ENCODE measurements at places on chromosomes 16 and 17.

DNA sequence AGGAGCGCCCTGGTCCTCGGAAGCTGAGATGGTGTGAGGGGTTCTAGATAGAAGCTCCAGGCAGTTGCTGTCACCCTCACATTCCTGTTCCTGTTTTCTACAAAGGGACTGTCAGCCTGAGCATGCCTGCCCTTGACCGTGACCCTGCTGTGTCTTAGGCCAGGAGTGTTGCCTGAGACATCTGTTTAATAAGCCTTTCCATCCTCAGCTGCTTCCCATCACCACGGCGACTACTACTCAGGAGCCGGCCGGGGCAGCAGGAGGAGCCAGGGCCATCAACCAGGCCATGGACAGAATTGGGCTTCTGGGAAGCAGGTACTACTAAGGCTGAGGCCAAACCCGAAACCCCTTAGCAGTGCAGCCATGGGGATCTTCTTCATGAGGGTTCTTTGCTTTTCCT, 151.4 kb downstream of the KATNIP start:
- DNase-seq = no peak

GRCh38 chr16:27320261-27321012, 6.7 kb downstream of the IL4R start:
- no peak for DNase-seq

GRCh38 chr16:86343027-86343795, 167.1 kb upstream of the FOXF1 start:
- DNase-seq = peak; percentile 53

GRCh38 chr16:84907575-84907974, 87.8 kb downstream of the CRISPLD2 start:
- no peak for DNase-seq

DNA sequence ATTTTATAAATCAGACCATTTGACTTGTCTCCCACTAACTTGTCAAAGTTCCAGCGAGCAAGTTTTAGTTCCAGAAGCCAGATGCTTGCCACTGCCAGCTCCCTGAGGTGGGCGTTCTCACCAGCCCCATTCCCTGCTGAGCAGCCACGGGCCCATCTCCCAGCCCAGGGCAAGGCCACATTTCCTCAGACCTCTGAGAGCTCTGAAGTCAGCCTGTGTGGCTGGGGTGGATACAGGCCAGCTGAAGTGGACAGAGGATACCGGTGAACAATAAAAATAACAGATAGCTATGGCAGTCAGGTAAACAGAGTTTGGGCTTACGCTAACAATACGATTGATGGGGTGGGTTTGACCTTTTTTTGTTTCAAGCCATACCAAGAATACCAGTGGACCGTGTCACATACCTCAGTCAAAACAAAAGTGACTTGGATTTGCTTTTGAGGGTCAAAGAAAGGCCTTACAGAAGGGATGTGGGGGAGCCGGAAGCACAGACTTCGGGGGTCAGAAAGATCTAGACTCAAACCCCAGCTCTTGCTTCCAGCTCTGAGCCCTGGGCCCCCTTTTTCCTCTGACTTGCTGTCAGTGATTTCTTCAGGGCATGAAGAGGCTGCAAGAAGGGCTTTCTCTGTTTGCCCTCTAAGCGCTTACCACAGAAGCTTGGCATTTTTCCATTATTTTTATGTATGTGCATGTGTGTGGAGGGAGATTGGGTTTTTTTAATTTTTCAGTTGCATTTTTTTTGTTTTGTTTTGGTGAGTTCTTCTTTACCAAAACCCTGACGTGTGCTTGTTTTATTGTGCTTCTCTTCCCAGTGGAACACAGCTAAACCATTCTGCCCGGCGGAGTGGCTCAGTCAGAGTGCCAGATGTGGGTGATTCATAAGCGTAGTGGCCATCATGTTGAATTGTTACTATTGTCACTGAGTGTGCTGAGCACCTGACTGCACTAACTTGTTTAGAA, 109.9 kb downstream of the GNAO1 start:
- no peak for DNase-seq

DNA sequence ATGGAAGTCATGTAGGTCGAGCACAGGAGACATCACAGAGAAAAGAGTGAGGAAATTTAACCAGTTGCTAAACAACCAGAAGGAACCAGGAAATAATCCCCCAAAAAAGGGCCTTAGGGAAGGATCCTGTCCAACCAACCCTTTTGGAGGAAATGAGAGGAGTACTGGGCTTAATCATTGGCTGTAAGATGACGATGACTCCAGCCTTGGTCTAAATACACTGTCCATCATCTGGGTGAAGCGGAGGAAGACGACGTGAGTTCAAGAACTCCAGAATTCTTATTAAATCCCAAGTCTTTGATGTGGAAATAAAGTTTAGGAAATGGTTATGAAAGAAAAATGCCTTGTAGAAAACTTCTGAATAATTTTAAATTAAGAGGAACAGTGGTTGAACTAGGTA, 11.5 kb upstream of the ALOX15 start:
- no peak for DNase-seq

GRCh38 chr17:10447026-10447931, 22.1 kb downstream of the MYH4 start:
- no peak for DNase-seq

- DNase-seq = no peak
Observed at GRCh38 chr16:66036793-66037715, 329.4 kb upstream of the CDH5 start.

DNA sequence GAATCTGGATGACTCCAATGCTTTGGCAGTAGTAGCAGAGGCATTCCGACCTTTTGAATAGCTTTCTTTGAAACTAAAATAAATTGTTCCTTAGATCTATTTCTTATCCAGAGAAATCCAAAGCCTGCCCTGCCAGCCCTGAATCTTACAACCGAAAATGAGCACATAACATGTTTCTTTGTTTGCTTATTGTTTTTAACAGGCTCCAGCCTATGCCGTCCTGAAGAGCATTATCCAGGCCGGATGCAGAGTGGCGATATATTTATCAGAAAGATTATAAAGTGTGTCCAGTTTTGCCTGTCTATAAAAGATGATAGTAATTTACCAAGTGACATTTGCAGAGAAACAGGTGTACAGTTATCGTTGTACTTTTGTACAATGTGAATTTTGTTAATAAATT, 10.5 kb downstream of the COQ7 start:
- DNase-seq = no peak

- no peak for DNase-seq
Observed at GRCh38 chr17:50766222-50767023, 895 bp downstream of the ANKRD40CL start.

- no peak for DNase-seq
Observed at GRCh38 chr16:88691924-88692560, 5.7 kb upstream of the SNAI3 start.

DNA sequence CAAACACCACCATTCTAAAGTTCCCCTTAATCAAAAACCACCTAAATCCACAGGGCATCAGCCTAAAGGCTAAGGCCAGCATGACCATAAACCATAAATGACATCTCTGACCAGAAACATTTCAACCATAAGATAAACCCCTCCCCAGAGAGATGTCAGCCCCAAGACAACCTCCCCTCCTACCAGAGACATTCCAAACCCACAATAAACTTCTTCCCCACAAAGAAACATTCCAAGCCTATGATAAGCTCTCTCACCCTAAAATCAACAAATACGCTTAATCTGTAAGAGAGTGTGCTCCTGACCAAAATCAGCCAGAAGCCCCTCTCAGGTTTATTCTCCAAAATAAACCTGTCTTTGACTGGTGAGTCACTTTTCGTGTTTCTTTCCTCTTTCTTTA, 54.8 kb downstream of the SLFN5 start:
- peak; percentile 16 for DNase-seq

GRCh38 chr17:66734186-66734943, 100.6 kb upstream of the CACNG5 start:
- DNase-seq = no peak

DNA sequence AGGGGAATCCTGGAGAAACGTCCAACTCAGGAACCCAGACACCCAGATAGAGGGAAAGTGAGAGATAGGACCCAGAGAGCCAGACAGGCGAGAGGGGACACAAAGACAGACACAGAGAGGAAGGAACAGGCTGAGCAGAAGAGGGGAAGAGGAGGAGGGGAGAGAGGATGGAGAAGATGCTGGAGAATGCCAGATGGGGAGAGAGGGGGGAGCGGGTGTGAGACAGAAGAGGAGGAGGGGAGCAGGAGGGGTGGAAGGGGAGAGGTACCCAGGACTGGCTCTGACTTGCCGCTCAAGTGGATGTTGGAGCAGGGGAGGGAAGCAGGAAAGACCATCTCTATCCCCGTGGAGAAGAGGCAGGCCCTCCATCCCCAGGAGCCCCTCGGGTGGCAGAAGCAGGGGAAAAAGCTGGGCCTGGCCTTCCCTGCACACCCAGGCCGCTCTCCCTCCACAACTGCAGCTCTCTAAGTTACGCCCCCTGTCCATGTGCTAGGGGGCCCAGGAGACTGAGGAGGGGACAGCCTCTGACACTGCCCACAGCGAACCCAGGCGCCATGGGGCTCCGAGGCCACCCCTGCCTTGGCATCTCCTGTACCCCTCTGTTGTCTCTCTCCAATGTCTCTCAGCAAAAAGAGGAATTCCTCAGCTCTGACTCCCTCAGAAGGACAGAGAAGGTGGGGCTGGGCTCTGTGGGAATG, 4.8 kb downstream of the PPP1R9B start:
- no peak for DNase-seq

DNA sequence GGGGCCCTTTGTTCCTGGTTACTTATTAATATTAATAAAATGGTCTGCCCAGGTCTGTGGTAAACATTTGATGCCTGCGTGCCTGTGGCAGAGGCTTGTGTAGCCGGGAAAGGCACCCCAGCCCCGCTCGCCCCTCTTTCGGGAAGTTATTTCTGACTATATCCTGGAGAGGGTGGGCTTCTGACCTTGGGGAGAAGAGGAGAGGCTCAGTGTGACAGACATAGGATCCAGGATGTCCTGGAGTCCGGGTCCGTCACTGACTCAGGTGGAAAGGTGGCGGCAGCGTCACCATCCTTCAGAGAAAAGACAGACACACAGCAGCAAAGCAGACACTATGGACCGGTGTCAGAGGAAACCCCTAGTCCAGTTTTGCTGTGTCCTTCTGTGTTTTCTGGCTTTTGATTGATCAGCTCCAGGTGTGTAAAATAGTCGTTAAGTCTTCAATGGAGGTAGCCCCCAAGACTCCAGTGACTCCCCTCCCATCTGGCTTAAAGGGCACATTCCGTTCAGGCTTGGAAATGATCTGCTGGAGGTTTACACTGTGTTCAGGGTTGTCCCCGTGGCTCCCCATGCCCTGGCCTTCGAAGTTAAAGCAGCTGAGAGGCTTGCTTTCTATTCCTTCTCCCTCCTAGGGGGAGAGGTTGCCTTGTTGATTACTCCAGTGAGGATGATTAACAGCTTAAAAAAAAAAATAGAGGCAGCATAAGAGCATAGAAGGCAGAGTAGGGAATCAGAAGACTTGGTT, 81.6 kb downstream of the CCDC182 start:
- DNase-seq = no peak

- DNase-seq = peak; percentile 70
Observed at GRCh38 chr16:53022374-53022773, 30.3 kb downstream of the CHD9NB start.

DNA sequence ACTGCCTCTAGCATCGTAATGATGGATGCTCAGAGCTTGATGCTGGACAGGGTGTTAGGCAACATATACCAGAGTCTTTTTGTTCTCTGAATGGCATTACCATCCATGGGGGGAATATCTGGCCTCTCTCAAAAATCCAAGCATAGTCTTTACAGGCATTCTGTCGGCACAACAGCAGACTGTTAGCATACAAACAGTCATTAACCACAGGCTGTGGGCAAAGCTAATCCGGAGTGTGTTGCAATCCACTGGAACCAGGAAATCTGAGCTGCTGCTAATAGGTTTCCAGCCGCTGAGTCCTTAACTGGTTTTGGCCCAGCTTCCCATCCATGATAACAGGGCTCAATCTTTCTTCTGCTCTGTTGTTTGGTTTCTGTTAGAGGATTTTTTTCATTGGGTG, 371.9 kb downstream of the HS3ST3B1 start:
- DNase-seq = no peak

DNA sequence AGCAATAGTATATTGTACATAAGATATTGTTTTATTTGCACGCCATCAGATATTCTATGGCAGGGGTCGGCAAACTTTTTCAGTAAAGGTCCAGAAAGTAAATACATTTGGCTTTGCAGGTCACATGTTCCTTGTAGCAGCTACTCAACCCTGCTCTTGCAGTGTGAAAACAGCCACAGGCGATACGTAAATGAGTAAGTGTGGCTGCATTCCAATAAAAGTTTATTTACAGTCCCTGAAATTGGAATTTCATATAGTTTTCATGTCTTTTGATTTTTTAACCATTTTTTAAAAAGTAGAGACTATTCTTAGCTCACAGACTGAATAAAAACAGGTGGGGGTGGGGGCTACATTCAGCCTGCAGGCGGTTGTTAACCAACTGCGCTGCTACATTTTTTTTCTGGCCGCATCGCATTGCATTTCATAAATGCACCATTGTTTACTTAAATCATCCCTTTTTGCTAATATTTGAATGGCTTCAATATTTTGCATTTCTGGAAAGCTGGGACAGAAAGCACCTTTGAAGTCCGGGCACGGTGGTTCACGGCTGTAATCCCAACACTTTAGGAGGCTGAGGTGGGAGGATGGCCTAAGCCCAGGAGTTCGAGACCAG, 50.5 kb upstream of the HAPSTR1 start:
- DNase-seq = no peak

GRCh38 chr17:49297141-49297540, 64.9 kb downstream of the ZNF652 start:
- no peak for DNase-seq

DNA sequence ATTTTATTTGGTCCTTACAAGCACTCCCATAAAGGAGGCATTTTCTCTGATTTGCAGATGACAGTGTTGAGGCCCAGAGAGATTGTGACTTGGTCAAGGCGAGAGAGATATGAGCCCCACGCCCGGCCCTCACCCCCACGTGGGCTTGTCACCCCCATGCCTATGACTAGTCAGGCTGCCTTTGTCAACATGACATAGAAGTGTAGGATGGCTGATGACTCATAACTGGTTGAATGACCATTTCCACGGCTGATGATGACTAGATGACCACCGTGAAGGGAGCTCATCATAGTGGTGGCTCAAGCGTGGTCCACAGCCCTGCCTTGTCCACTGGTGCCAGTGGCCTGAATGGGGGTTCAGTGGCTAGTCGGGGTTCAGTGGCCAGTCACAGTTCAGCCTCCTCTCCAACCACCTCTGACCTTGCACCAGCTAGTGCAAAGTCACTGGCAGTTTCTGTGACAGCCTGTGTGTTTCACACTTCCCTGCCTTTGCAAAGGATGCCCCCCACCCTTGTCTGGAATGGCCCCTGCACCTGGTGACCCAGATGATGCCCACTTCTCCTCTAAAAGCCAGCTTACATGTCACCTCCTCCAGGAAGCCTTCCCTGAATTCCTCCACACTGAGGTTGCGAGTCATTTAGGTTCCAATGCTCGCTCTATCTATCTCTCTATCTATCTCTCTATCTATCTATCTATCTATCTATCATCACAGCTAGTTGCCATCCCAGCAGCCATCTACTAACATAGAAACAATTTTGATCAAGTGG, 3.8 kb upstream of the WSCD1 start:
- no peak for DNase-seq

DNA sequence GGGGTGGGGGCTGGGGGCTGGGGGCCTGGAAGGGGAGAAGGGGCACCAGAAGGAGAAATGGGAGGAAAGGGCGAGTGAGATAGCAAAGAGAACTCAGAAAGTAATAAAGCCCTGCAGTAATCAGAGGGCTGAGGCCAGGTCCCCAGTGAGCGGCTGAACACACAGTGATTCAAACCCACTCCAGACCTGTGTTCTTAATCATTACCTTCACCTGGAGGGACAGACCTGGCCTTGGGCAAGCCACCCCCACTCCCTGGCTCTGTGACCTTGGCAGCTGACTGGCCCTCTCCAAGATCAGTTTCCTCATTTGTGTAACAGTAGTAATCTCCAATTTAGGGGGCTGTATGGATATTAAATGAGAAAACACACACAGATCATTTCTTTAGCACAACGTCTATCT, 150.4 kb downstream of the WWOX start:
- DNase-seq = no peak

GRCh38 chr16:84065536-84066132, 23.0 kb upstream of the SLC38A8 start:
- DNase-seq = peak; percentile 60
